ENCODE measurements at places on chromosomes 3 and 15.

- peaks cover 3% of the 10 kb centered on the region for H3K36me3 ChIP-seq
- no peaks in the 10 kb centered on the region for H3K4me1 ChIP-seq
- H3K27ac ChIP-seq, result no peak overlapping the region
- DNase-seq, result no peak
- H3K4me3 ChIP-seq, result no peak overlapping the region
Measured at GRCh38 chr15:100763835-100764750, 115.5 kb upstream of the ALDH1A3 start.

DNA sequence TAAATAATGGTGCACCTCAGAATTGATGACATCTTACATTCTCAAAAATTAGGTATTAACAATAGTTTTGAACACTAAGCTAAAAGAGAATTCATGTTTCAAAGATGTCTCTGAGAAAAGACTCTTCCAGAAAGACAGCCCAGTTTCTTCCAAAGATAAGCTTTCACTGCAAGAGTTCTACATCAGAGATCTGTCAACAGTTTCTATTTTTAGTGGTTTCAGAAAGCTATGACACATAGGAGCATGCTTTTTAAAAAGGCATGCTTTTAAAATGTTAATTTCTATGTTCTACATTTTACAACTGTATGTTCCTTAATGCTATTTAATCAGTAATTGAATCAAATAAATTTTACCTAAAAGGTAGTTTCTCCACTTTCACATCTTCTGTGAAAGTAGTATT, 88.2 kb downstream of the PLOD2 start:
- no peaks in the 10 kb centered on the region for H3K4me1 ChIP-seq
- H3K27ac ChIP-seq, result no peak overlapping the region
- H3K4me3 ChIP-seq, result no peak overlapping the region
- H3K36me3 ChIP-seq, result no peaks in the 10 kb centered on the region

- DNase-seq, result no peak
- H3K4me1 ChIP-seq, result peaks cover 5% of the 10 kb centered on the region
- H3K27me3 ChIP-seq, result peaks cover 59% of the 10 kb centered on the region
- no peak overlapping the region for H3K27ac ChIP-seq
- peaks cover 6% of the 10 kb centered on the region for H3K36me3 ChIP-seq
- H3K4me3 ChIP-seq, result no peak overlapping the region
Measured at GRCh38 chr15:42063122-42063848, 31.1 kb downstream of the PLA2G4D start.

DNA sequence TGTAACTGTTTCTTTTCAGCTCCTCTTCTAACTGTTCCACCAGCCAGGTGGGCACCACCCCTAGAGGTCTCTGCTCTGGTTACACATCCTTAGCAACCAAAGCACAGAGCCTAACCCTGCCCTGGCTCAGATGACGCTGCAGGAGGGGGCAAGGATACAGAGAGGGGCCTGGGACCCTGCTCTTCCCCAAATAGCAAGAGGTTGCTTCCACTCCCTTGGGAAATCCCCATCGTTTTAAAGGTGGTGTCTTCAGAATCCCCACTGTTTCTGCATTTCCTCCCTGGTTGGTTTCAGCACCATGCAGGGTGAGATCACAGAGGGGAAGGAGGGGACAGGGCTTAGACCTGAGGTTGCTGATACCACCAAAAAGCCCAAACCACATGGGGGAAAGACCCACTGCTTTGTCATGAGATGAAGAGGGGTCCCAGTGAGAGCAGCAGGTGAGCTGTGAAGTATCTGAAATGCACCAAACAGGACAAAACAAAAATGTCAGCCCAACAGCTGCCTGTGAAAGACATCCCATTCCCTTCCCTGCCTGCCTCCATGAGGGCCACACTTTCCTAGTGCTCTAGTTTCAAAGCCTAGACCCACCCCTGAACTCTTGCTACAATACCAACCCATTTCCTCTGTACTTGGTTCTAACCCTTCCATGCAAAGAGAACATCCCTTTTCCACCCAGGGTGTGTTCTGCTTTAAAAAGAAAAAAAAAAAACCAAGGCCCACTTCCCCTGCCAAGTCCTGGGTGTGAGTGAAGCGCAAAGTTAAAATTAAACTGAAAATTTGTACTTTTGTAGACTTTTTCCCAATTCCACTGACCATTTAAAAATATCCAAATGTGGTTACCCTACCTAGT, 29.0 kb downstream of the ANP32A start:
- H3K27me3 ChIP-seq, result no peaks in the 10 kb centered on the region
- DNase-seq, result peak; percentile 46
- H3K4me1 ChIP-seq, result peaks cover 64% of the 10 kb centered on the region

- H3K4me3 ChIP-seq, result no peak overlapping the region
- H3K36me3 ChIP-seq, result no peaks in the 10 kb centered on the region
- H3K4me1 ChIP-seq, result no peaks in the 10 kb centered on the region
- H3K27ac ChIP-seq, result no peak overlapping the region
Measured at GRCh38 chr15:98330692-98331435, 317.5 kb upstream of the IGF1R start.

- no peak overlapping the region for H3K27ac ChIP-seq
- no peaks in the 10 kb centered on the region for H3K4me1 ChIP-seq
- no peak for DNase-seq
- H3K4me3 ChIP-seq, result no peak overlapping the region
- peaks cover 89% of the 10 kb centered on the region for H3K36me3 ChIP-seq
Measured at GRCh38 chr3:39137991-39138803, 15.2 kb downstream of the CSRNP1 start.

DNA sequence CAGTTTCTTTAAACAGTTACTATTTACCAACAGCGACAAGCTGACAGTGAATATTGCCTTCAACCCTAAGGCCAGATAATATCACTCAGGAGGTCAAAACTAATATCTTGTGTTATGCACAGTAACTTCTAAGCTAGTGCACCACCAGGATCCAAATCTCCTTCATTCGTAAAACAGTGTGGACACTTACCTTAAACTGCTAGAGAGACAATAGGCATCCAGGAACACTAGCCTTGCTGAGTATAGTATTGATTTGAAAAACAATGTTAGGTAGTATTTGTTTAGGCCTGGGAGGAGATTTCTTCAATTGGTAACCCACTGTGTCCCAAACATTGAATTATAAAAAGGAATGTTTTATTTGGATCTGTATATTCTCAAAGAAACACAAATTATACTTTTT, 707.9 kb upstream of the UBE2E2 start:
- H3K36me3 ChIP-seq, result no peaks in the 10 kb centered on the region
- H3K4me3 ChIP-seq, result no peak overlapping the region
- no peaks in the 10 kb centered on the region for H3K27me3 ChIP-seq
- no peak for DNase-seq
- H3K4me1 ChIP-seq, result no peaks in the 10 kb centered on the region

DNA sequence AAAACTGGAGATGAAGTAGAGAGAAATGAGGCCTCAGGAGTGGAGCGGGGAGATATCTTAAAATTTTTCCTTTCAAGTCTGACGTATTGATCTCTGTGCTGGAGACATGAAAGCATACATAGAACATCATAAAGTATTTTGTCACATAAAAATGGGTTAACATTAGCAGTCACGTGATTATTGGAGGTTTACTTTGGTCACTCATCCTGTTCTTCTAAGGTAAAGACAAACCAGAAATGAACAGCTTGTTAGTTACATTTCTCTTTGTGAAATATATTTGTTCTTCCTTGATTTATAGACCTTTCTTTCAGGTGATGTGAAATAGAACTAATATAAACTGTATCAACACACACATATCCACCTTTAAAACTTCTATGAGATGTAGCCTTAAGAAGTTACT, 324.1 kb downstream of the SQOR start:
- H3K27me3 ChIP-seq, result no peaks in the 10 kb centered on the region
- no peak for DNase-seq
- H3K27ac ChIP-seq, result no peak overlapping the region
- no peaks in the 10 kb centered on the region for H3K36me3 ChIP-seq
- no peak overlapping the region for H3K4me3 ChIP-seq
- H3K4me1 ChIP-seq, result no peaks in the 10 kb centered on the region

- peaks cover 21% of the 10 kb centered on the region for H3K36me3 ChIP-seq
- no peak overlapping the region for H3K4me3 ChIP-seq
- no peak for DNase-seq
- H3K27ac ChIP-seq, result no peak overlapping the region
- H3K4me1 ChIP-seq, result peaks cover 30% of the 10 kb centered on the region
- no peaks in the 10 kb centered on the region for H3K27me3 ChIP-seq
Measured at GRCh38 chr15:44471885-44472455, 44.5 kb downstream of the CTDSPL2 start.

DNA sequence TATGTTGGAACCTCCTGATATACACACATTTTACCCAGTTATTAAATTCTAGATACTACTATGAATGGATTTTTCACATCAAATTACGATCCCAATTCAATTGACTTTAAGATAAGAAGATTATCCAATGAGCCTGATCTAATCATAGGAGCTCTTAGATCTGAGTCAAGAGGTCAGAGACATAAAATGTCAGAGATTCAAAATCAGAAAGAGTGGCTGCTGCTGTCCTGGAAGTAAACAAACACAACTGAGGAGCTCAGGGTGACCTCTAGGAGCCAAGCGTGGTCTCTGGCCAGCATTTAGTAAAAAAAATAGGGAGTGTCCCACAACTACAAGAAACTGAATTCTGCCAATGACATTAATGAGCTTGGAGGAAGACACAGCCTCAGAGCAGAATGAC, 557.1 kb upstream of the CBLB start:
- no peaks in the 10 kb centered on the region for H3K36me3 ChIP-seq
- DNase-seq, result no peak
- peaks cover 4% of the 10 kb centered on the region for H3K4me1 ChIP-seq

DNA sequence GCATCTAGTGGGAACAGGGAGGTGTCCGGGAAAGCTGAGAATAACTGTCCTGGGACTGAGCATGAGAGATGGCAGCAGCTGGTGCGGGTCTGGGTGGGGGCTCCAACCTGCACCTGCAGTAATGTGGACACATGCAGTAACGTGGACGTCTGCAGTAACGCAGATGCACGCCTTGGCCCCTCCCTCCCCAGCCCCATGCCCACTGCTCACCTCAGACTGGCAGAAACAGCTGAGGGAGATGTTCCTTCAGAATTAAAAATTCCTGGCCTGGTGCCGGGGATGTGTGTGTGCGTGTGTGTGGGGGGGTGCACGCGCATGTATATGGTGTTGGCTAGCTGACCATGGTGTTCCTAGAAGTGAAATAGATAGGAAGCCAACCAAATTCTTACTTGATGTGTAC, 86.7 kb upstream of the OXTR start:
- H3K36me3 ChIP-seq, result no peaks in the 10 kb centered on the region
- H3K27me3 ChIP-seq, result no peaks in the 10 kb centered on the region
- no peaks in the 10 kb centered on the region for H3K4me1 ChIP-seq
- no peak for DNase-seq
- no peak overlapping the region for H3K4me3 ChIP-seq
- no peak overlapping the region for H3K27ac ChIP-seq

DNA sequence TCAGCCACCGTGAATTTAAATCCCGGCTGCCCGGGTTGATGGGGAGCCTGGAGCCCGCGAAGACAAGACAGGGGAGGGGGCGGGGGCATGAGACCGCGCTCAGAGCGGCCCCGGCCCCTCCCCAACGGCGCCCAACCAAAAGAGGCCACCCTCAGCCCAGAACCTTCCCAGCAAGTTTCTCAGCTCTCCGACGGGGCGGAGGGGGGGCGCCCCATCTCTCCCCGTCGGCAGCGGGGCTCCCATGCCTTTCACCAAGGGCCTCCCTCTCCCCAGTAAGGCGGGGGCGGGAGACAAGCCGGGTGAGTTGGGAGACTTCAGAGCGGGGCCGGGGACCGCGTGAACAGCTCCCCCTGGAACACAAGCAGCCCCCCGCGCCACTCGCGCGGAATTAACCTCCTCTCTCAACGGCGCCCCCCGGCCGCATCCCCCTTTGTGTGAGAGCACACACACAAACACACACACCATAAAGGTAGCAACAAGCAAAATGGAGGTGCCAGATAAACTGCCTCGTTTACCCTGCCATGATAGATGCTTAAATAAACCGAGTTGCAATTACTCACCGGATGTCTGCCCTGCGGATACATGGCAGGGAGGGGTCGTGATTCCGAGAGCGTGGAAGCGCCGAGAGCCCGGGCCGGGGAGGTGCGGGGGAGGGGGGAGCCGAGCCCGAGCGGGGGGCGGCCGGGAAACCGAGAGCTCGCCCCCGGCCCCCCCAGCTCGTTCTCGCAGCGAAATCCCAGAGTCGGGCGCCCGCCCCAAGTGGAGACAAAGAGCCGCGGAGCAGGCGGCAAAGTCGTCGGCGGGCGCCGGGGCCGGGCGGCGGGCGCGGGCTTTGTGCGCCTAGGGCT, 1.3 kb downstream of the TLE3 start:
- peak overlapping the region; percentile 94 for H3K27ac ChIP-seq
- H3K4me1 ChIP-seq, result peaks cover 54% of the 10 kb centered on the region
- peaks cover 56% of the 10 kb centered on the region for H3K36me3 ChIP-seq
- H3K4me3 ChIP-seq, result peak overlapping the region; percentile 100
- DNase-seq, result peak; percentile 29

DNA sequence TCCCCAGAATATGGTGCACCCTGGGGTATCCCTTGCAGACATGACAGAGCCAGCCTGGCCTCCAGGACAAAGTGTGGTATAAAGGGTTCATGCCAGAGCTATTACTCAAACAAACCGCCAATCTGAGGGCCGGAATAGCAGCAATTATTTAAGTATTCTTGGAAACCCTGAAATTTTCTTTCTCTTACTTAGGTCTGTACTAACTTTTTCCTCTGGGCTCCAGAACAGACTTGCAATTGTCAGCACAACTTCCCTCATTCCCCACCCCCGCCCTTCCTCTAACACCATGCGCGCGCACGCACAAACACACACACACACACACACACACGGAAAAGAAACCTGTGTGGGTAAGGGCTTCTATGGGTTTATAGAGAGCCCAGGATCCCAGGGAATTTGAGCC, 56.3 kb downstream of the ISG20 start:
- H3K4me3 ChIP-seq, result no peak overlapping the region
- DNase-seq, result no peak
- peaks cover 21% of the 10 kb centered on the region for H3K27me3 ChIP-seq
- no peak overlapping the region for H3K27ac ChIP-seq
- no peaks in the 10 kb centered on the region for H3K4me1 ChIP-seq

Measured in effector memory CD8-positive, alpha-beta T cell (primary cell).